NCI-H2029 treated with DMSO at 0.1 percent for 48 hours (cell line): ENCODE measurements at places on chromosomes 7 and 10.

- no peak for DNase-seq
Measured at GRCh38 chr10:8810677-8811076, 756.2 kb downstream of the GATA3 start.

GRCh38 chr7:22631730-22632129 is 95.3 kb upstream of the IL6 start:
- no peak for DNase-seq

GRCh38 chr10:21526188-21526859 is 842 bp upstream of the SKIDA1 start:
- DNase-seq: no peak

DNA sequence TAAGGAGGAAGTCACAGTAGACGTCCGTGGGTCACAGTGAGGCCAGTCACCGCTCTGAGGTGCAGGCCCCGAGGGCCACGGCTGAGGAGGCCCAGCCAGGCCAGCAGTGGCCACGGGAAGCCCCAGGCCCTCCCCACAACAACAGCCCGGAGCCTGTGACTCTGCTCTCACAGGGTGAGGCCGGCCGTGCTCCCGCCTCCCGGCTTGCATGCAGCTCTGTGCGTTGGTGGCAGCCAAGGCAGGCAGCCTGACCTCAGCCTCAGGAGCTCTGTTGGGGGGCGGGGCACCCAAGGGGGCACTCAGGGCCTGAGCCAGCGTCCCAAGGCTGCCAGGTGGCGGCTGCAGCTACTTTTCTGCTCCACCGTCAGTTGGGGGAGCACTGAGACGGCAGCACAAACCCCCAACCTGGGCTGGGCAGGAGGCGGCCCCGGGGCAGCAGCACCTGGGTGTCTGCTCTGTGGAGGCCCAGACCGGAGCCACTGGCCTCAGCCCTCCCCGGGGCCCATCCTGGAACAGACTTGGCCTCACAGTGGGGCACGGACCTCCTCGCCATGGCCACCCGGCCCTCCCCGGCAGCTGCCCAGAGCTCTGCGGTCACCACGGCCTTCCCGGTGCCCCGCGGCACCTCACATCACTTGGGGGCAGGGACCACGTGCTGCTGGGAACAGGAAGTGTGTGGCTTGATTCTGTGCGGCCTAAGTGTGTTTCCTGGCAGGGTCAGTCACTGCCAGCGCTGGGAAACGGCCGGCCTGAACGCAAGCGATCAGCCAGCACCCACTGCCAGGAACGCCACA is 13.3 kb downstream of the CYP2W1 start:
- DNase-seq: no peak

DNA sequence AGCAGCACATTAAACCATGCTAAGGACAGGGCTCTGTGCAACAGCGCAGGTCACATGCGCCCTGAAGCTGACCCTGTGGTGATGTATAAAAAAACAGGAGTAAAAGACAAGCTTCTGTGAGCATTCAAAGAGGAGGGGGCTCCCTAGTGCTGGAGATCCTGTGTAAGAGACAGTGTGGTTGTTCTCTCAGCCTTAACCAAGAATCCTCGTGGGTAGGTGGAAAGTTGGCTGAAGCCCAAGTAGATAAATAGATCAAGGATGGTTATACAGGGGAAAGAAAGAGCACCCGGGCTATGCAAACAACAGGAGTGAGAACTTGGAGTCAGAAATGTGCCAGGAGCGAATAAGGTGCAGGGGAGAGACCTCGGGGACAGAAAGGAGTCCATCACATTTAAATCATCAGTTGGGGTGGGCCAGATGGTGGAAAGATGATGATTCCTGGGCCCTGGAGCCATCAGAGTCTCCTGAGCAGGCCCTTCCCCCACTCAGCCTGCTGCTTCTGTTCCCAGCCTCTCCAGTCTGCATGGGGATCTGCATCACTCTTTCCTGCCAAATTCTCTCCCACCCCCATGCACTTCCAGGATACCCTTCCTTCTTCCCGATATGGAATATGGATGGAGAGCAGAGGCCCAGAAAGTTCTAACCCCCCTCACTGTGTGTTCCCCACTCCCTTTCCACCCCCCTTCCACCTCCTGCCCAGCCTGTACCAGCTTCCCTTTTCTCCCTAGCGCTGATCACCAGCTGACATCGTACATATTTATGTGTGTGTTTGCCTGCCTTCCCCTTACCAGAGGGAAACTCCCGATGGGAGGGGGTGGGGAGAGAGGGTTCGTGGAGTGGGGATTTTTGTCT is 78.1 kb upstream of the PRR15 start:
- peak; percentile 80 for DNase-seq

- no peak for DNase-seq
Measured at GRCh38 chr10:101709359-101710058, 14.5 kb upstream of the FBXW4 start.

DNA sequence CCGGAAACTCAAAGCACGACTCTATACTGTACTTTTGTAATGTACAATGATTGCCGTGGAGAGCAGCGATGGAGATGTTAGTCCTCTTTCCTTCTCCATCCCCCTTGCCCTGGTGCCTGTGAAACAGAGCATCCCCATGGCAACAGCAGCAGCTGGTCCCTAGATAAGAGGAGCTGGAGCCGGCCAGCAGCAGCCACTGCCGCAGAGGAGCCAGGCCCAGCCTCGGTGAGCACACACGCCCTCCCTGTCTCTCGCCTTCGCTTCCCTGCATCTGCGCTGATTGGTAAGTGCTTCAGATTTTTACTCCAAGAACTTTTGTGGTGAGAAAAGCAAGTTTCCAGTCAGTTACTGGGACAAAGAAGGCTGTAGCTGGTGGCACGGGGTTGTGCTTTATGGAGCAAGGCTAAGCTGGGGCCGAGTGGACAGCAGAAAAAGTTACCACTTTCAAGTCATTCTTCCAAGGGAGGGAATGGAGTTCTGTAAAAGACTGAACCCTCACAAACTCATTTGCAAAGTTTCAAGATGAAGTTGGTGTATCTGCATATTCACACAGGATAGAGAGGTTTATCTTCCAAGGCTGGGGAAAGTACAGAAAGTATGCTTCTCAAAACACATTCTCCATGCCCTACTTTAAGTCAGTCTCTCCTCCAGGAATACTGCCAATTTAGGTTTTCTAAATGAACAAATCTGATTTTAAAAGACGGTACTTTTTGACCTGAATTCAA is at the start of gene PPP1R17:
Gene PPP1R17, plus strand, starts transcription at position 192 of the 725 bp plus-strand sequence. CDS start 5,227 bp downstream, outside the sequence.
- no peak for DNase-seq

- DNase-seq: no peak
Measured at GRCh38 chr10:124560377-124561105, 98.9 kb downstream of the LHPP start.

GRCh38 chr7:46165276-46165675 is 244.2 kb upstream of the IGFBP3 start:
- DNase-seq: no peak

DNA sequence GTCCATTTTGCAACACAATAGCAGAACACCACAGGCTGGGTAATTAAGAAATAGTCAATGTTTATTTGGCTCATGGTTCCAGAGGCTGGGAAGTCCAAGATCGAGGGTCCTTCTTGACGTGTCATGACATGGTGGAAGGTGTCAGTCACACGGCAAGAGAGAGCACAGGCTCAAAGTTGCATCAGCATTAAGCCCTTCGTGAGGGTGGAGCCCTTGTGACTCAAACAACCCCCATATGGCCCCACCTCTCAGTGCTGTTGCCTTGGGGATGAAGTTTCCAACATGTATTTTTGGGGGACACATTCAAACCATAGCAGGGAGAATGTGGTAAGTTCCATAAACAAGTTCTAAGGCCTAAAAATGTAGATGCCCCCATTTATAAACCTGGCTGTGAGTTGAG is 24.6 kb upstream of the GTPBP4 start:
- DNase-seq: no peak

- no peak for DNase-seq
Measured at GRCh38 chr10:105656856-105657255, 1015.8 kb downstream of the SORCS3 start.

DNA sequence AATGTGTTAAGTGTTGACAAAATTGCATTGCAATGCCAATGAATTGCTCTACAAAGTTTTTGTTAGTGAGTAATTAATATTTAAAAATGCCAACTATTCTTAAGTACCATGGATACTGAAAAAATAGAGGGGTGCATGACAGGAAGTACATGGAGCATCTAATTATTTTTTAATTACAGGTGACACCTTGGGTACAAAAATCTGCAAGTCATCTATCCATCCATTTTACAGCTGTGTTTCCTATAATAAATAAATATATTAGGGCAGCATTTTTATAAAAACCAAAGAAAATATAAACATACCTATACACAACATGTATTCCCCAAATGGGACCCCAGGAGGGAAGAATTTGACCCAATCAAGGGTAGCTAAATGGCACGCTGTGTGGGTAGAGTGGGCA is 304.6 kb downstream of the XPNPEP1 start:
- no peak for DNase-seq

- no peak for DNase-seq
Measured at GRCh38 chr7:141320287-141320686, 230.9 kb upstream of the AGK start.

GRCh38 chr7:72493850-72494661 is 81.9 kb upstream of the CALN1 start:
- peak; percentile 69 for DNase-seq

DNA sequence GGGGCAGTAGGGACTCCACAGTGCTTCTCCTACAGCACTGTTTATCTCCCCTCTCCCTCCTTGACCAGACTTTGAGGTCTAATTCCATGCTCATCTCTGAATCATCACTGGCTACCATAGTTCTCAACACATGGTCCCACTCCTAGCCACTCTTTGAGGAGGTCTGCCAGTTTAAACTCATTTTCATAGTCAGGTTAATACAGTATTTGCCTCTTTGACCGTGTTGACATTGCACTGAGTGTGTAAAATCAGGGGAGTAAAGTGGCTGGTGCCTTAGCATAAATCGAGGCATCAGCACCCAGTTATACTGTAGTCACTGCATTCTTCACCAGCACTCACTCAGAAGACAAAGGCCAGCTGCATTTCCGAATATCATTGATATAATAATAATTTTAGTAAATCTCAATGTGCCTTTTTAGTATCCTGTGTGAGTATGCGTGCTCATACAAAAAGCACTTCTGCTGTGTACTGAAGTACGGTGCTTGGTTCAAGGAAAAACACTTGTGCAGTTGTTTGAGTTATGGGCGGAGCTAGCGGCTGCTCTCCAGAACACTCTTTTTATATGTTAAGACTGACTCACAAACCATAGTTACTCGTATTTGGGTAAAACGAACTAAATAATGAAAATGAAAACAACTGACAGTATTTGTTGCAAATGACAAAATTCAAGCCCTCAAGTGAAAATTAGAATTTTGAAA is 89.7 kb downstream of the GALNT11 start:
- no peak for DNase-seq

GRCh38 chr7:143411976-143412708 is 3.5 kb upstream of the EPHA1 start:
- no peak for DNase-seq

- DNase-seq: no peak
Measured at GRCh38 chr7:102914585-102914984, 1.8 kb downstream of the LRRC17 start.

DNA sequence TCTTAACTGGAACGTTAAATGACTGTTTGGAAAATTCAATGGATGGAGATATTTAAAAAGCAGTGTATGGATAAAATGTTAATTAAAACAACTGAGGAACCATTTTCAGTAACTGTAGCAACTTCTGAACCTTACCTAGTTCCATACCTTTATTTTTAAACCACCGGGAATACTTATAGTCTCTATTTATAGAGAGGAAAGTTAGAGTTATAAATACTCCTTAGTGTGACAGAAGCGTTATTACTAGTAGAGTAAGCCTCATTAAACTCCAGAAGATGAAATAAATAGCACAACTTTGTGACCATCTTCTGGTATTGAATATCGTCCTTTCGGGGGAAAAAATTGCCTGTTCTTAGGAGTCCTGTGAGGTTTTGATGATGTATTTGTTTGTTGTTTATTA is 114.9 kb downstream of the LCOR start:
- DNase-seq: no peak

GRCh38 chr10:48670978-48671913 is 13.4 kb upstream of the WDFY4 start:
- no peak for DNase-seq

DNA sequence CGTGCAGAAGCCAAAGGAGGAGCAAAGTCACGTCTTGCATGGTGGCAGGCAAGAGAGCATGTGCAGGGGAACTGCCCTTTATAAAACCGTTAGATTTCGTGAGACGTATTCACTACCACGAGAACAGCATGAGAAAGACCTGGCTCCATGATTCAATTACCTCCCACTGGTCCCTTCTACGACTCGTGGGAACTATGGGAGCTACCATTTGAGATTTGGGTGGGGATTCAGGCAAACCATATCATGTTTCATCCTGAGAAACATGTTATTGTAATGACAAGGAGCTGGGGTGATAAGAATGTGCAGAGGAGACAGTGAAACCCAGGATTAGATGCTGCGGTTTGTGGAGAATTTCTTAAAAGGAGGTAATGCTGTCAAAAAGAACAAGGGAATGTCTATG is 34.0 kb downstream of the THNSL1 start:
- DNase-seq: no peak
